ENCODE measurements at places on chromosomes 6 and 20.

GRCh38 chr6:12363651-12364381 is 73.7 kb downstream of the EDN1 start:
- no peak for DNase-seq

- DNase-seq: no peak
These were observed 28.9 kb downstream of the PSMB9 start for GRCh38 chr6:32882879-32883250.

- no peak for DNase-seq
These were observed 10.2 kb upstream of the B3GAT2 start for GRCh38 chr6:70967049-70967448.

DNA sequence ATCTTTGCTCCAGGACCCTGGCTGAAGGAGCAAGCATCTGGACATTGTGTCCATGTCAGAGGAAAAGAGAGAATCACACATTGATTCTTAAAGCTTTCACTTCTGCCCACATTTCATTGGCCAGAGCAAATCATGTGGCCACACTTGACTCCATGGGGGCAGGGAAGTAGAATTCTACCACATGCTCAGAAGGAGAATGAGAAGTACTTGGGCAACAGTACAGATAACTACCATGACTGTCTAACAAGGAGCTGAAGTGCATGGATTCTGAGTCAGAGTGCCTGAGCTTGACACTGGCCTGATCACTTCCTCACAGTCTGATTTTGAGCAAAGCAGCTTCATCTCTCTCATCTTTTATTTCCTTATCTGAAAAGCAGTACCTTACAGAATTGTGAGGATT is 38.6 kb downstream of the GHRH start:
- DNase-seq: peak; percentile 83

DNA sequence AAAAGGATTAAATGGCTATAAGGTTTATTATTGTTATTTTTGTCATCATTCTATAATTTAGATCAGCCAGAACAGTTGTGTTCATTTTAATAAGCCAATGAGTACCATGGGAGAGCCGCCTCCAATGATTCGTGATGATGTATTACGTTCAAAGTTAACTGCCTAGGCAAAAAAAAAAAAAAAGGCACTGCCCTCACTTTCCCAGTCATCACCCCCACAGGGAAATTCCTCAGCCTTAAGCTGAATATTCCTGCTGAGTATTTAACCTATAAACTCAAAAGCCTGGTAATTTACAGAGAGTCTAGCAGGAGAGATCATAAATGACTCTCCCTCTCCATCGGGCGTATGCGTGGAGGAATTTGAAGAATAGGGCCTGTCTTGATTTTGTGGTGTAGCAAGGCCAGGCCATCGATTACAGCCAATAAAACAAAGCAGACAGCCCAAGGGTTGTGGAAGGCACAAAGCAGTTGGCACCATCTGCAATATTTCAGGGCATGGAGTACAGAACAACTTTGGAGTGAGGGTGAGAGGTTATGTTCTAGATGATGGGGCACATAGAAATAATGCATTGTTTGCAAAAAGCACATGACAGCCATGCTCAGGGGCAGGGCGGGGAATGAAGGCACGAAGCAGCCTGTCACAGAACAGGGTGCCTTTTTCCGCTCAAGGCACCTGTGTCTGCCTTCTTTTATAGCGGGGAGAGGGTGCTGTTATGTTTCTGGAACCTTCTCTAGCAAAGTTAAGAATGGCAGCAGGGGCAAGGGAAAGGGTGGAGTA is 138.2 kb upstream of the DTNBP1 start:
- DNase-seq: no peak

DNA sequence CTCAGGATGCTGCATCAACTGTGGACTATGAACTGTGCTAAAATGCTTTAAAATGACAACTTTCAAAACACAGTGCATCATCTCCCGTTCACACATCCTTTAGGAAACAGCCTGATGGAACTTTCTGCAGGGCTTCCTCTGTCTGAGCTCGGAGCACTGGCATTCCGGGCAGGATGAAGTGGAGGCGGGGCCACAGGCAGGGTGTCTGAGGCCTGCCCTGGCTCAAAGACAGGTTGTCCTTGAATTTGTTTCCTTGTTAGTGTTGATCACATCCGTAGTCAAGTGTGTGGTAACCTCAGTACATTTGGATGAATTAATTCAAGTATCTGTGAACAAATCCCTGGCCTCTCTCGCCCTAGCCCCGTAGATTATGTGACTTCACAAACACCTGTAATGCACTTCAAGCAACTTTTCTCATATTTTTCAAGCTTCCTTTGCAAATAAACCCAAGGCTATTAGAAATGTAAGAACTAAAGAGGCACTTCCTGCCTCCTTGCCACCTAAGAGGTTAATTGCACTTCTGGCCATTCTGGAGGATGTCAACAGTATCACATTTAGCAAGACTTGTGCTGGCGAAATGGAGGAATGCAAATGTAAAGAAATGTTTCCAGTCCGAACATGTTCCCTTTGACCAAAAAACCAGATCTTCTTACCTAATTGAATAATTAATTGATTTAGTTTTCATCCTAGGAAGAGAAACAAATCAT is 3.1 kb downstream of the CD93 start:
- DNase-seq: no peak

- no peak for DNase-seq
These were observed 47.7 kb downstream of the SLC2A12 start for GRCh38 chr6:134004714-134005113.

DNA sequence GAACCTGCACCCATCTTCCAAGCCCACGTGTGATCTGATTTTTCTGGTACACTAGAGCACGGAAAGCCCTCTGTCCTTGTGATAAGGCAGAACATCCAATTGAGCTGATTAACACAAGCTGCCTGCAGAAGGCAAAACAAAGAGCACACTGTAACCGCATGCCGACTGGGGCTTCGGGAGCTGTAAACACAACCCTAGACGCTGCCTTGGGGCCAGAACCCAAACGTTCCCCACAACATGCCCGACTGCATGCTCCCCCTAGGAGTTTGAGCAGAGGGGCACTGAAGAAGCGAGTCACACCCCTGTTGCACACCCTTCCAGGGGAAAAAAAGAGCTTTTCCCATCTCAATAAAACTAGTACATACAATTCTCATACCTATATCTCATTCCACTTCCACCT is 470.7 kb downstream of the HTR1B start:
- no peak for DNase-seq

DNA sequence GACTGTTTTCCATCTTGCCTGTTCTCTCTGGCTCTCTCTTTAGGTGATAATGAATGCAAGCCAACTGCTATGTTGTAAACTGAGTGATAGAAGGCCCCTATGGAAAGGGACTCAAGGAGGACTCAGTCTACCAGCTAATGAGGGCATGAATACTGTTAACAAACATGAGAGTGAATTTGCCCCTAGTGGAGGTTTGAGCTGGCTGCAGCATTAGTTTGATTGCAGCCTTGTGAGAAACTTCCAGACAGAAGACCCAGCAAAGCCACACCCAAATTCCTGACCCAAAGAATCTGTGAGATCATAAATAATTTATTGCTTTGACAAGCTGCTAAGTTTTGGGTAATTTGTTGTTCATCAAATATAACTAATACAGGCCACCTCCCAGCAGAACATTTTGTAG is 50.0 kb upstream of the PLCB1 start:
- DNase-seq: no peak
